ENCODE measurements at places on chromosomes 5 and 9.

GRCh38 chr5:32406650-32407049 lies 37.9 kb downstream of the ZFR start:
- DNase-seq: no peak

DNA sequence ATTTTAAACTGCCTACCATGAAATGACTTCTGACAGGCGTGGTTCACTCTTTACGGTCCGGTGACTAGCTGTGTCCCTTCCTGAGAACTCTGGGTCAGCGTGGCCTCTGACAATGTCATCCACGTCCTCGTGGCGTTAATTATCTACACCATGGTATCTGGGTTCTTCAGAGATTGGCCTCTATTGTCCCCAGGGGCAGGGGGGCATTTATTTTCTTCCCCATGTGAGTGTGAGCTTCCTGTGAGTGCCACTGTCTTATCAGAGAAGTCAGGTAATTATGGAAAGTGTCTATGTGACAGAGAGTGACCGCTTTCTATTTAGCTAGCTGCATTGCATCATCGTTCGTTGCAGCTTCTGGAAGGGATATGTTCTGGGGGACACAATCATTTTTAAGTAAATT lies 77.2 kb downstream of the FBXL7 start:
- DNase-seq: no peak

GRCh38 chr9:134688231-134688630 lies 46.6 kb downstream of the COL5A1 start:
- no peak for DNase-seq

DNA sequence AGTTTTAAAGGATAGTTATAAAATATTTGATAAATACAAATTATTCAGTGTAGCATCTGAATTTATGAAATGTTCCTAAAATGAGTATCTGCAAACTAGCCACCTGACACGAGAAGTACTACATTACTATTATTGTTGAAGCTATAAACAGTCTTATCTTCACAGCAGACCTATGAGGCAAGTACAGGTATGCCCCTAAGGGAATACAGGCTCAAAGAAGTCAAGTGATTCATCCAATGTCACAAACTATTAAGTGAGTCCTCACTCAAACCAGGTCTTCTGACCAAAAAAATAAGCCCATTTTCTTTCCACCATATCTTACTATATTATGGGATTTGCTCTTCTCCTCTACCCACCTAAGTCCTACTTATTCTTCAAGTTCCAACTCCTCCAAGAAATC lies 28.7 kb downstream of the STRBP start:
- DNase-seq: no peak

GRCh38 chr5:87499478-87500410 lies 87.0 kb upstream of the CCNH start:
- no peak for DNase-seq

DNA sequence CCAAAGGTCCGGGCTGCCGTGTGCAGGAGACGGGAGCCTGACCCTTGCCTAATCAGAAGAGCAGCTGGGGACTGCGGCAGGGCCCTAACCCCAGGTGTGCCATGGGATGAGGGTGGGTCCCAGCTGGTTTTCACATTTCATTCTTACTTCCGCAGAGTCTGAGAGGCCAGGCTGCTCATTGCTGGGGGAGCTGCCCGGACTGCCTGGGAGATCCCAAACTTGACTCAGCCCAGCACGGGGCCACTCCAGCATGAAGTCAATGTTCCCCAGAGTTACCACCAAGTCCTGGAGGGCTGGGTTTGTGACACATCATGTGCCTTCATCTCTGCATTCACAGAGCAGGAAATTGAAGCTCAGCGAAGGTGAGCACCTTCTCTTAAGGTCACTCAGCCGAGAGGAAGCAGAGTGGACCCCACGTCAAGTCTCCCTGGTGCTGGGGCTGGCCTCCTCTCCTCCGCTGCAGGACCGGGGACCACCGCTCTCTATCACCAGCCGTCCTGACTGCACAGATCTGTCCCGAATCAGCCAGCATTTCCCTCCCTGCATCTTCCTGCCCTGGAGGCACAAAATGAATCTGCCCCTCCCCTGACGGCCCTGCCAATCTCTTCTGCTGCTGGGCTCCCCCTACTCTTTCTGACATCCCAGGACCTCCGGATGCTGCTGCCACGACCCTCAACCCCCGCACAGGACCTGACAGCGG lies 54.6 kb upstream of the PHYKPL start:
- DNase-seq: no peak

DNA sequence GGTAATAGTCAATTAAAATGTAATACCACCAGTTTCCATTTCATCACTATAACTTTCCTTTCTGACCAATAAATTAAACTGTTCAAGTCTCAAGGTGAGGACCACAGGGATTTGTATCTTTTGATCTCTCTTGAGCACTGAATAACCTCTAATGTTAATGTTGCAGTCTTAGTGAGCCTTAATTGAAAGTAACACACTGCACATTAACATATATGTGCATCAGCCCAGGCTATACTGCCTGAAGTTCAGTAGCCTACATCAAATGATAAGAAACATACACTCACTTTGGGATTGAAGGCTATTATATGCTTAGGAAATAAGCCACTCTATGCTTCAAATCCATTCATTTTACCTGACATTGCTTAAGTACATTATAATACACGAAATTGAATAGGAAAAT lies 311.0 kb upstream of the DAP start:
- DNase-seq: no peak

- no peak for DNase-seq
Observed at GRCh38 chr9:2127486-2127885, 112.3 kb downstream of the SMARCA2 start.

GRCh38 chr9:88932766-88933165 lies 58.5 kb upstream of the S1PR3 start:
- no peak for DNase-seq
